Left ventricle myocardium inferior (tissue), 1 donor: ENCODE measurements at places on chromosomes 1 and 21. TPM values are rescaled to one million over a fixed set of nuclear protein-coding genes. Genes with fewer than 3 reads are reported as not detected.

CD101 gene
- total RNA-seq, result 0.74 TPM

NUP210L gene
- 0.30 TPM for total RNA-seq

OBSCN gene
- 316 TPM for total RNA-seq

HAX1 gene
- 178 TPM for total RNA-seq

KCNK2 gene
- 0.08 TPM for total RNA-seq

PHF13 gene
- 6.8 TPM for total RNA-seq

OPTC gene
- total RNA-seq, result not detected

CD1B gene
- total RNA-seq, result not detected

LRRC3 gene
- total RNA-seq, result 1.8 TPM

GBP7 gene
- total RNA-seq, result 0.11 TPM

TMEM125 gene
- total RNA-seq, result not detected

APOBEC4 gene
- total RNA-seq, result 0.11 TPM

SIM2 gene
- total RNA-seq, result not detected

EPHB2 gene
- total RNA-seq, result 2.0 TPM

VANGL2 gene
- 2.1 TPM for total RNA-seq

KPRP gene
- total RNA-seq, result not detected

KCNK1 gene
- 25.2 TPM for total RNA-seq

SNX27 gene
- 31.8 TPM for total RNA-seq

DISC1 gene
- total RNA-seq, result 3.5 TPM

CAPZA1 gene
- 24.6 TPM for total RNA-seq

TRPM2 gene
- 1.8 TPM for total RNA-seq

GRIK3 gene
- total RNA-seq, result 0.55 TPM

FCRL6 gene
- total RNA-seq, result 0.33 TPM

OR2T11 gene
- not detected for total RNA-seq

C1orf53 gene
- total RNA-seq, result 7.8 TPM

NTNG1 gene
- total RNA-seq, result 0.30 TPM

TSSK3 gene
- total RNA-seq, result 2.1 TPM

PTTG1IP gene
- 171 TPM for total RNA-seq

CYP4A22 gene
- not detected for total RNA-seq

NID1 gene
- 40.4 TPM for total RNA-seq

TCEA3 gene
- 78.6 TPM for total RNA-seq

ST6GALNAC3 gene
- total RNA-seq, result 4.5 TPM

GJA9 gene
- total RNA-seq, result not detected

THEMIS2 gene
- total RNA-seq, result 4.9 TPM

KLF17 gene
- not detected for total RNA-seq

COPA gene
- total RNA-seq, result 90.4 TPM

LRIG2 gene
- 6.3 TPM for total RNA-seq

FMO2 gene
- 49.7 TPM for total RNA-seq
